T47D (cell line): ENCODE measurements at places on chromosomes 2 and 18.

DNA sequence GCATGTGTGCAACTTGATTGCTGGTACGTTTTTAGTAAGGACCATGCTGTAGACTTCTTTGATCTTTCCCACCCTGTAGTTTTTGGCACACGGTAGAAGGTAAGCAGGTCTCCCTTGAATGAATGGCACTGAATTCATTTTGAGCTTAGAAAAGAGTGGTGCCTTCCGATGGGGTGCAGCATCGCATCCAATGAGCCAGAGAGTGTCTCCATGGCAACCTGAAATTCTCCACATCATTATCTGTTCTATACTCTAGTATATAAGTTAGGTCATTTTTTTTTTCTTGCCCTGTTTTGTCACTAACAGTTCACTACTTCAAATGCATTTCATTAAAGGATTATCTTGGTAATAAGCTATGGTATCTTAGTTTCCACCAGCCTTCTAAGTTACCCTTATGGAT lies 81.2 kb upstream of the REV1 start:
- no peak for DNase-seq

DNA sequence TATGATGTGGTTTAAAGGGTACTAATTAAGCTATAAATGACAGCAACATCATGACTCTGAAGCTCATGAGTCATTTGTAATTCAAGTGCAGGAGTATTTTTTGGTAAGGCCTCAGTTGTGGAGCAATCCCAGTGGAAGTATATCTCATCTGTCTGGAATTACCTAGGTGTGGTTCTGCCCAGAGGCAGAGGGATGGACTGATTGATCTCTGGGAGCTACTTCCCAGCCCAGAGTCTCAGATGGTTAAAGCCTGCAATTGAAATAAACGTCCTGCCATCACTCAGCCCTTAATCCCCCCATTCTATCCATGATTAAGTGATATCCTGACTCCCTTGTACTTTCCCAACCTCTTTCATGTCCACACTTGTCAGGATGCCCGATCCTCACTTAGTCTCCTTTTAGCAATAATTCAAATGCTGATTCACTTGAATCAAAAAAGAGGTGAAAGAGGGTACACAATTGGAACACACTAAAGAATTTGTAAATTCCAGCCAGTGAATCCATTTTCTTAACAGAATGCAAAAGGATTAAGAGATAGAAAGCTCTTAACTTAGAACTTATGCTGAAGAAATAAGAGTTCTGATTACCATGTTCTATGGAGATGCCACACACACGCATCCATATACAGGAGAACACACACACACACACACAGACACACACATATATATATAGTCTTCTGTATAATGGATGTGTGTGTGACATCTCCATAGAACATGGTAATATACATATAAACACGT lies 664.4 kb downstream of the NYAP2 start:
- no peak for DNase-seq

- no peak for DNase-seq
Observed at GRCh38 chr18:64191069-64191468, 42.2 kb upstream of the LINC00305 start.

GRCh38 chr2:232103140-232103737 lies 141.7 kb downstream of the DIS3L2 start:
- no peak for DNase-seq

GRCh38 chr18:21163647-21164547 lies 52.3 kb upstream of the ROCK1 start:
- no peak for DNase-seq
